ENCODE measurements at places on chromosomes 2 and 18.

- no peak for DNase-seq
These were observed 115.2 kb downstream of the XRCC5 start for GRCh38 chr2:216224388-216224787.

DNA sequence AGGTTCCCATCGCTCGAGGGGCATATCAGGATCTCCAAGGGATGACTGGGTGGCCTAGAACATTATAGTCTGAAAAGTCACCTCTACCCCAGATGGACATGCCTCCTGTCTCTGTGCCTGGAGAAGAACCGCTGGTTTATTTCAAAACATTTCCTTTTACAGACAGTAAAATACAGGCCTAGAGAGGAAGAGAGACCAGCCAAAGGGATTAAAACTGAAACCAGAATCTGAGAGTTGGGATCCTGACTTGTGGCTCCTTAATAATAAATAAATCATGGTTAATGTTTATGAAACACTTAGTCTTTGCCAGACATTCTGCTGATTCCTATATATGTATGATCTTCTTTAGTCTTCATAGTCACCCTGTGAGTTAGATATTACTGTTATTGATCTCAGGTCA, 153.7 kb downstream of the DDX1 start:
- no peak for DNase-seq

GRCh38 chr2:109126501-109126860, 2.5 kb upstream of the SH3RF3 start:
- DNase-seq = no peak

DNA sequence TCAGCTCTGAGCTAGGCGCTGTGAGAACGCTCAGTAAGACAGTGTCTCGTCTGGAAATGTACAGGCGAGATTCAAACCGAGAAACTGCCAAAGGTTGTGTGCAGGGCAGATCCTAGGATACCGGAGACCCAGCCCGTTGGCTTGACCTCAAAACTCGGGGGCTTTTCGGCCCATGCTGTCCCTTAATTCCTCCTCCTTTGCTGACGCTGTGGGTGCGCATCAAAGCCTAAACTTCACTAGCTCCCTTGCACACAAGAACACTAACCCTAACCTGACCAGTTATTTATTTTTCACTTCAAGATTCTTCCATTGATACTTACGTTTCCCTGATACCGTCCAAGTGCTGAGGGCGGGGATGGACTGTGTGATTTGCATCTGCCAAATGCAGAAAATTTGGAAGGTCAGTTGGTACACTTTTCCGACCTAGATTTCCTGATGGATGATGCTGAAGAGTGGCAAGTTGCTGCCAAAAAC, 1.0 kb upstream of the AAK1 start:
- DNase-seq = no peak

DNA sequence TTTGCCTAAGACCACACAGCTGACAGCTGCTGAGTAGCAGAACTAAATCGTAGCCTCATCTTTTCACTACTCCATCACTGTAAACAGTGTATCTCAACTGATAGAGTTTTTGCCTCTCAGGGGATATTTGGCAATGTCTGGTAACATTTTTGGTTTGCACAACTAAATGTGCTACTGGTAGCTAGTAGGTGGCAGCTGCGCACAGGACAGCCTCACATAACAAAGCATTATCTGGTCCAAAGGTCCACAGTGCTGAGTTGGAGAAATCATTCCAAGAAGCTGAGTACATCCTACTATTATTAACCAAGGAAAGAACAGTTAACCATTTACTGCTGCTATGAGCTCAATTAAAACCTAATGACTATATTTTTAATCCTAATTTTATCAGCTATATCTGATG, 6.1 kb upstream of the CCDC102B start:
- no peak for DNase-seq

DNA sequence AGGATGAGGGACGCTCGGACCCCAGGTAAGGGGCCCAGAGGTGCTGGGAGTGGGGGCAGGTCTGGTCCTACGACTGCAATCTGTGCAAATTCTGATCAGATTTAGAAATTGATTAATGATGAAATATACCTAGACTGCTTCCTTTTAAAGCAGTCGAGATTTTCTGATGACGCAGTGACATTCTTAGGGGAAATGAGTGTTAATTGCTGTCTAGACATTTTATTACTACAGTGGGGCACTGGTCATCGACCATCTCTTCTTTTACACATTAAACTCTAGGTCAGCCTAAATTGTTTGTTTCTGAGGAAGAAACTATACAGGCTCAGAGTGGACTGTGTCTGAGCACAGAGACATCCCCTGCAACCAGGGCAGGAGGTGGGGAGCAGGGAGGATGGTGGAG, 154.4 kb upstream of the SALL3 start:
- no peak for DNase-seq

- no peak for DNase-seq
These were observed 22.5 kb upstream of the CDKL4 start for GRCh38 chr2:39266139-39266805.

DNA sequence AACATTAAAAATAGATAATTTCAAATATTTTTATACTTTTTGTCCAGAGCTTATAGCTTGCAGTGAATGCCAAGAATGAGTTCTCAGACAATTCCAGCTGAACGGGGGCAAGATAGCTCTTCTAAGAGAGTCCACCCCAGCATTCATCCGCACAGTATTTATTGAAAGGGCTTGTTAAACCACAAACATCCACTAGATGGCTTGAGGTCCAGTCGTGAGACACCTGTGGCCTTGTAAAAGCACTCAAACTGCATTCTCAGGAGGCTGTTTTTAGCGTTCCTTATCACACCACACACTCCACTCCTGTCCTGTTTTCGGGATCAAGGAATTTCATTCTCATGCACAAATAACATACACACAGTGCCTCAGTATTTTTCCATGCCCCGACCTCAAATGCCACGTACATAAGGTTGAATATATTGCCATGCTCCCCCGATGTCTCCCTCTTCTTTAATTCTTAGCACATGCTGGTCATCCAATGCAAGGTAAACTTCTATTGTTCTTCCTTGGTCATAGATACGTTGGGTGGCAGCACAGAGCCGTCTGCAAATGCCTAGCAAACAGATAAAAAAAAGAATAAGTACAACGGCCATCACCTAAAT, 47.4 kb downstream of the DNAJC10 start:
- peak; percentile 35 for DNase-seq

- peak; percentile 40 for DNase-seq
These were observed 349.1 kb downstream of the ANAPC1 start for GRCh38 chr2:111534910-111535352.

- DNase-seq = no peak
These were observed 31.0 kb downstream of the STEAP3 start for GRCh38 chr2:119254601-119255080.

DNA sequence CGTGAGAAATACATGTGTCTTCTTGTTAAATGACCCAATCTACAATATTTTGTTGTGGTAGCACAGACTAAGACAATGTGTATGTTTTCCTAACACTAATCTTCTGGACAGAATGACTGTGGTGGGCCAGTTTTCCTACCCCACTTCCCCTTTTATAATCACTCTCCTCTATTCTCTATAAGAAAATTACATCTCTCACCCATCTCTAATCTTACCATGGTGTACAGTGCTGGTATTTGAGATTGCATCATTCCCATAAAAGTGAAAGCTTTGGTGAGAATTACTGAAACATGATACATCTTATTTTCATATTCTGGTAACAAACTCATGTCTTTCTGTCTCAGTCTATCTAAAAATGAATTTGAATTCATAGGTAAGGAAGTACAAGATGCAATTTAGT, 40.5 kb downstream of the CAVIN2 start:
- no peak for DNase-seq

GRCh38 chr18:62959481-62959880, 244.1 kb downstream of the PHLPP1 start:
- DNase-seq = no peak

DNA sequence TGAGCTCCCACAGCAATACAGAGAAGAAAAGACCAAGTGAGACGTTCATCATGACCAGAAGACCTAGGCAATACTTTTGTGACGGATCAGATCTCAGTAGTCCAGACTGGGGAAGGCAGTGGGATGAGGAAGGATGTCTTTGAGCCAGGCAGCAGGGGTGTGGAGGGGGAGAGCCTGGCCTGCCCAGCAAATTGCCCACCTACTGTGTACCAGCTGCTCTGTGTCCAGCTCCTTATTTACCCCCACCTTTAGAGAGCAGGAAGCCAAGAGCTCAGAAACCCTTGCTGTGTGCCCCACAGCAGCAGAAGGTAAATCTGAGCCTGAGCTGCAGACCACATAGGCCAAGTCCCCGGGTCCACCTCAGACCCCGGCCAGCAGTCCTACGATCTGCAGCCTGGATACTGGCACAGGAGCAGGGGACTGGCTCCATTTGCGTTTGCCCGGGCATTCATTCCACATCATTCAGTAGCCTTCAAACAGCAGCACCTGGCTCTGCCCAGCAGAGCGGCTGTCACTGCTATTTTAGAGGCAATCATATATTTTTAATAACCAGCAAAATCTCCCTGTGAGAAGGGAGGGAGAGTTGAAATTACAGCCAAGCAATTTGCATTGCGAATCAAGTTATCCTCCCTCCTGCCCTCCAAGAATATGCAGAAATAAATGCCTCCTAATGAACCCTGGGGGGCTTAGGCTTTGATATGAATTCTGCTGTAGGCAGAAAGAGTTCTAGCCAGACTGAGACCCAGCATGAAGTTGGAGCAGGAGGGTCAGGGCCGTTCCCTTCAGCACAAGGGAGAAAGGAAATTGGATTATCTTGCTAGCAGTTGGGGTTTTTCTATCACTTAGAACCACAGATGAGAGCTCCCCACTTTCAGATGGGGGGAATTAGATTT, 110.0 kb upstream of the FZD7 start:
- DNase-seq = no peak

DNA sequence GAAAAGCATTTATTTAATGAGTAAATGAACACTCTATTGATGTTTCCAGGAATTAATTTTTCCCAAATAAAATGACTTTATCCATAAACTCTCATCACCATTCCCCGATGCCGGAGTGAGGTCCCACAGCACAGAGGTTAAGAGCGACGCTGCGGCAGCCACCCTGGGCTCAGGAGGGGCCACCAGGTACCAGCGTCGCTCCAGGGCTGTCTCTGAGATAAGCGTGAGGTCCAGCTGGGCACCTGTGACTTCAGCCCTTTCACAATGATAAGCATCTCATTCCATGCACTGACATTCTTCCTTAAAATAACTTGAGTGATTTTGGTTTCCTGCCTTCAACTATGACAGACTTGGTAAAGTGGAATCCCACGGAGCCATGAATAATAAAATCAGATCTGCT, 182.1 kb downstream of the TWIST2 start:
- no peak for DNase-seq

DNA sequence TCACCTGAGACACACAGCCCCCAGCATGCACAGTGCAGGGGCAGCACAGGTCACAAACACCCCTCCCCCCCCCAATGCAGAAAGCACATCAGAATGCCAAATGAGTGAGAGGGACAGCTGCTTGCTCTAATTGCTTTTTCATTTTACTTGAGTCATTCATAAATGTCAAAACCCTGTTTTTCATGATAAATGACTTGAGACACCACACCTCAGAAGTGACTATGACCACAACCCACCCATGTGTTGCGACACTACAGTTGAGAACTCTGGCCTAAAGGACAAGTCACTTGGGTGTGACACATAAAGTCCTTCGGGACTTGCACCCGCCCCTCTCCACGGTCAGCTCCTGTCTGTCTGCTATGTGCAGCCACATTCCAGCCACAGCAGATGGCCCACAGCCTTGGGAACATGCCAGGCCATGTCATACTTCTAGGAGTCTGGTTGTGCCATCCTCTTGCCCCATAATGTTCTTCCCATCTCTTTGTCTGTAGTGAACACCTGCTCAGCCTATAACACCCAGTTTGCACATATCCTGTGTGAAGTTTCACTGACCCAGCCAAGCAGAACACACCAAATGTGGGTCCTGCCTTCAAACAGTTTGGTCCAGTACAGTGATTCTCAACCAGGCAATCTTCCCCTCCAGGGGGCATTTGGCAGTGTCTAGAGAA, 30.2 kb upstream of the RIOK3 start:
- DNase-seq = peak; percentile 97

All from erythroblast (primary cell).